Stimulated activated CD8-positive, alpha-beta memory T cell treated with anti-CD3 and anti-CD28 coated beads, Interleukin-2, amount 100 ng/mL, for 1 hour (primary cell): ENCODE measurements at places on chromosomes 3 and 15.

GRCh38 chr3:177361081-177361938, 164.0 kb upstream of the TBL1XR1 start:
- no peak for DNase-seq

DNA sequence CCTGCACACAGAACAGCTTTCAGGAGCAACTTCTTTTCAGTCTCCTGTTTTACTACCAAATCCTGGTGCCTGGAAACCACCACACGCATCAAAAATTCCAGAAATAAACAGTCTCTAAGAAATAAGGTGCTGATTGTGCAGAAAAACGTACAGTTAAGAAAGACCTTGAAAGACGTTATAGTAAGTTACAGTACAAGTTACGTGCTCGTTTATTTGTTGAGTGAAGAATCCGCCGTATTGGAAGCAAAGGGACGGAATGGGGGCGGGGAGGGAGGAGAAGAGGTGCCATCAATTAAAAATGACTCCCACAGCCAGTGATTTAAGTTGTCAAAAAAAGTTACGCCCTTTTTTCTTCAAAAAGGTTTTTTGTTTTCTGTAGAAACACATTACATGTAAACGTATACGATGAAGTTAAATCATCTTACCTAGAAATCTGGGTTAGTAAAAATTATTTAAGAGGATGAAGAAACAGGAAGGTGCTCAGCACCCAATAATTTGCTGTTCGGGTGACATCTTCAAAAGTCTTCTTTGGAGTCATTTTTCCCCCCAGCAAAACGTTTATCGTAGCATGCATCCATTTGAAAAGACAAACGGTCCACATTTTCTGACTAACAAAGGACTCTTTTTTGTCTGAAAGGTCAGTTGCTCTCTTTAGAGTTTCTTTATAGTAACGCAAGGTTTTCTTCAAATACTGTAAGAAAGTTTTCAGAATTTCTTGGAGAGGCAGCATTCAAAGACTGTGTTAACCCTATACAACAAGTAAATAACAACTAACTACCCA, 782 bp upstream of the UACA start:
- DNase-seq, result no peak

GRCh38 chr3:122786066-122786465, 7.6 kb downstream of the HSPBAP1 start:
- DNase-seq, result no peak

DNA sequence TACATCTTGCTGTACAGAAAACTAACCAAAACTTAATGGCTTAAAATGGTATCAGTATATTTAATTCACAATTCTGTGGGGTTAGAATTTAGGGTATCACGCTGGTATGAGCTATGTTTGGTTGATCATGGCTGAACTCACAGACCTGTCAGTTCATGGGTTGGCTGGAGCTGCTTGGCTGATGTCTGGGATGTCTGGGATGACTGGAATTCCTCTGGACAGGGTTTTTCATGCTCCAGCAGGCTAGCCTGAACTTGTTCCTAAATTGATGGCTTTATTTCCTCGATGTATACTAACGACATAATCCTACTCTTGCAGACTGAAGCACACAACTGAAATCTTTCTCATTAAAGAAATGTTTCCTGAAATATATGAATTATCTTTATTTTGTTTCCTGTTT, 338.9 kb upstream of the GBE1 start:
- no peak for DNase-seq

DNA sequence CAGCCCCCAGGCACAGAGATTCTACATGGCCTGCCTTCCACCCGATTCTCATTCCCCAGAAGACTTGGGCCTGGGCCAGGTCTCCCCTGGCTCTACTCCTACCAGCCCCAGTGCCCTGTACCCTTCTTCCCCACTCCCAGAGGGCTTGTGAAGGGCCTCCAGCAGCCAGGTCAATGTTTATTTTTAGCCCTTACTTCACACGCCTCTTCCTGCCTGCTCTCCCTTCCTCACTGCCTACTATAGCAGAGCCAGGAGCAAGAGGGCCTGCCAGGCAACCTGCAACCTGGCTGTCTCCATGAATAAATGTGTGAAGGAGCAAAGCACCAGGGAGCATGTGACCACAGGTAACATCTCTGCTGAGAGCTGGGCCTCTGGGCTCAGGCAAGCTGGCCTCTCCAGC, 26.4 kb upstream of the APEH start:
- DNase-seq, result no peak

DNA sequence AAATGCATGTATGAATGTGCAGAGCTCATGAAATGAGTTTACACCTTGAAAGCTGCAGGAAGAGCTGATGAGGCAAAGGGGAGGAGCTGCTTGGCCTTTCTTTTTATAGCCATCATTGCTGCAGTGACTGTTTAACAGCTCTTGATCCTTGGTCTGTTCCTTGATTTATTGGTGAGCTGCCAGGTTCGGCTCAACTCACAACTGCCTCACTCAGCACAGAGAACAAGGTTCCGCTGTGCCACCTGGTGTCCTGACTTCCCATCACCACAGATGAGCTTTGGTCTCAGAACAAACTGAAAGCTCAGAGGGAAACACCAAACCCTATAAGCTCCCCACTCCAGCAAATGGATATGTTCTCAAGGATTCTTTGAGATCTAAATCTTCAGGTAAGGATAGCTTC, 626.1 kb downstream of the MAGI1 start:
- no peak for DNase-seq

DNA sequence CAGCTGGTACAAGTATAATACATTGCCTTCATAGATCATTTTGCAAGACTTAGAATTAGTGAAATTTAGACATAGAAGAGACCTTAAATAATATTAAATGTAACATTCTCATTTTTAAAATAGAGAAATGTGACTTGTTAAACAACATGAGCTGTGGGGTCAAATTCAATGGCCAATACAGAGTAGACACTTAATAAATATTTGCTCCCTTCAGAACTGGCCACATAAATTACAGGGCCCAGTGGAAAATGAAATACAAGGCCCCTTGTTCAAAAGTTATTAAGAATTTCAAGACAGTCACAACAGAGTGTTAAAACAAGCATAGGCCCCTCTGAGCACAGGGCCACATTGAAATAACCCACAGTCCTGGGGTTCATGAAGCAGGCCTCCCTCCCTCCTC, 58.1 kb upstream of the PHLDB2 start:
- no peak for DNase-seq
